ENCODE measurements at places on chromosomes 12 and 14.

GRCh38 chr14:70530417-70530816, 4.4 kb downstream of the ADAM20 start:
- DNase-seq, result no peak

DNA sequence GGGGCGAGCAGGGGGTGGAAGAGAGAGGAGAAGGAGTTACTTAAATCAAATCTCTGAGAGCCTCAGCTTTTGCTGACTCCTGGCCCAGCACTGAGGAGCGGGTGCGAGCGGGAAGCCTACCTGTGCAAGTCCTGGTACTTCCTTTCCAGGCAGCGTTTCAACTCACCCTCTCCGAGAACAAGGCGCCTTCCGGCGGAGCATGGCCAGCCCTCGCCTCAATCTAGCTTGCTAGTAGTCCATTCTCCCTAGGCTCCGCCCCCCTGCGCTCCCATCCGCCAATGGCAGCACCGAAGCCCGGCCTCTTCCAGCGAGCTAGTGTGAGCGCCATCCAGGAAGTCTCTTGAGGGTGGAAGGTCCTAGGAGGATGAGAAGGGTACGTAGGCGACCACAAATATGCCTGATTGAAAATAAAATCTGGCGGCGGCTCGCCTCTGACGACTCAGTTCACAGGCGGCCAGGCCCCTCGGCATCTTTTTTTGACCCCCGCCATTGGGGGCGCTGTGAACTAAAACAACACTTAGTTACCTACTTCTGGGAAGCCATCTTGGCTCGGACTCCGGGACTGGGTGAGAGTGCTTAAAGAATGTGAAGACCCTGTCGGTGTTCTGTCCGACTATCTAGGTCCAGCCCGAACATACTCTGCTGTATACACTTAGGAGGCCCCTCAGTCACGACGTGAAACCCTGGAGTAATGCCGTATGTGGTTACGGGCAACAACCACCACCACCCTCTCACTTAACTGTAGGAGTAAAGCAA, at the start of gene CHD8:
TSS of gene CHD8 (minus strand) at position 212 of the 756 bp plus-strand sequence. CDS start 24,480 bp downstream, outside the sequence.
- DNase-seq, result peak; percentile 94

- no peak for DNase-seq
Observed at GRCh38 chr12:10982244-10982643, 4.5 kb downstream of the TAS2R50 start.

DNA sequence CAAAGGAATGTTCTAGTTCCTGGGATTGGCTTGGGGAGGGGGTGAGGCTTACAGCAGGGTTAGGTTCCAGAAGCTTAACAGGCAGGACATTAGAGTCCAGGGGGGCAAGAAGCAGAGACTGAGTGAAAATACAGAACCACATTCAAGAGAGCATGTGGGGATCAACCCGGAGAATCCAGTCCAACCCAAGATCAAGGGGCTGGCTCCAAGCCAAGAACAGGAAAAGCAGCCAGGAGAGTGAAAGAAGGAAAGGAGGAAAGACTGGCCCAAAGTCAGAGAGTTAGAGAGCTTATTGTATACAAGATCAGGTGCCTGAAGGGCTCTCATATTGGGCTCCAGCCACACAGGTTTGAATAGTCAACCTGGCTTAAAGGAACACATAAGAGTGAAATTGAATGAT, 190.3 kb upstream of the CDKN3 start:
- no peak for DNase-seq

DNA sequence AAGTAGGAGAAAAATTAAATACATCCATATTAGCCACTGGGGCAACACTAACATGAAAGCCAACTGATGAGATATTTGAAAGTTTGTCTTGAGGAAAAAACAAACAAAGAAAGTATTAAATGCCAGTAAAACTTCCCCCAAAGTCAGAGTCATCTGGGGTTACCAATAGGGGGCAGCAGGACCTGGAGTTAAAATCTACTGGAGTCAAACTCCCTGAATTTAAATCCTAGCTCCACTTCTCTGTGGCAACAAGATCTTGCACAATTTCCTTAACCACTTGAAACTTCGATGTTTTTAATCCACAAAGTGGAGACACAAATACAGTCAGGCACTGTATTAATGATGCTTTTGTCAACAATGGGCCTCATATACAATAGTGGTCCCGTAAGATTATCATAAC, 14.4 kb downstream of the PLEKHG7 start:
- DNase-seq, result no peak

DNA sequence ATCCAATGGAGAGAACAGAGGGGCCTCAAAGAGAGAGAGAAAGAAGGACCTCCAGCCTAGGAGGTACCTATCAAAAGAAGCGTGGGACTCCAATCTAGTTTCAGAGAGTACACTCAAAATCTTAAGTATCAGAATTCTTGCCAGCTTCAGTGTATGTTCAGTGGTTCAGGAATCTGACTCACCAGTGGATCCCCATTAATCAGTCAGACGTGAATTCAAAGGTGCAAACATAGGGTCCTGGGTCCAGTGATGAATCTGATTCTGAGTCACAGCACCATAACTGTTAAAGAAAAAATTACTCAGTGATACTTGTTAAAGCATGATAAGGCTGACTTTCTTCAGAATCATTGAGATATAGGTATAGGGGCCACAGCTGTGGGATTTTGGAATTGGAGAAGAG, 33.2 kb downstream of the ETNK1 start:
- DNase-seq, result no peak
